SW 1271 (cell line): ENCODE measurements at places on chromosomes 5 and 9.

DNA sequence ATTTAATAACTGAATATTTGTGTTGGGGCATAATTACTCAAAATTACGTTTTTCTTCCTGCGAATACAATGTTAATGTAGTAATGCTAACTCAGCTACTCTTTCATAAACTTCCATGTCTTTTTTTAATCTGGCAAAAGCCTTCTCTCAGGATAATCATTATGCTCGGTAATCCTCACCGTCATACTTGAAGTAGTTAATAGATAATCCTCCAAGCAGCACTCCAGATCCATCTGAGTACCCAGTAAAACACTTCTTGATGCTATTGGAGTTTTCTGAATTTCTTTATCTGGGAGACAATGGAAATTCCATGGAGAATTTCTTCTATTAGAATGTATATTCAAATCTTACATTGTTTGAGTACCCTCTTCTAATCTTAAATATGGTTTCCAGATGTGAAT lies 34.3 kb downstream of the PARP8 start:
- no peak for DNase-seq

GRCh38 chr9:134061688-134062371 lies 6.0 kb downstream of the BRD3 start:
- no peak for DNase-seq

DNA sequence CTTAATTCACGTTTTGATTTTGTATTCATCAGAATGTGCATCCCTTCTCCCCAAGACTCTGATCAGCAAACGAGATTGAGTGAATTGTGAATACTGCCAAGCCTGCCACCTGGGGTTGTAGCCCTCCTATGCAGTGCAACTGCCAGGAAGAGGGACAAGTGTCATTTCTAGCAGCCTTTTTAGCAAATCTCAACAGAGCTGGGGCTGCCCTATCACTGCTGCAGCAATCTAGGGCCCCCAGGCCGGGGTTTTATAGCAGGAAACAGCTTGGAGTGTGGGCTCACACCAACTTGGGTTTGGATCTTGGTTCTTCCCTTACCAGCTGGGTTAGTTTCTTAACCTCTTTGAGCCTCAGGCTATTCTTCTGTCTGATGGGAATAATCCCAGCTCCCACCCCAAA lies 4.0 kb downstream of the CSF1R start:
- no peak for DNase-seq

DNA sequence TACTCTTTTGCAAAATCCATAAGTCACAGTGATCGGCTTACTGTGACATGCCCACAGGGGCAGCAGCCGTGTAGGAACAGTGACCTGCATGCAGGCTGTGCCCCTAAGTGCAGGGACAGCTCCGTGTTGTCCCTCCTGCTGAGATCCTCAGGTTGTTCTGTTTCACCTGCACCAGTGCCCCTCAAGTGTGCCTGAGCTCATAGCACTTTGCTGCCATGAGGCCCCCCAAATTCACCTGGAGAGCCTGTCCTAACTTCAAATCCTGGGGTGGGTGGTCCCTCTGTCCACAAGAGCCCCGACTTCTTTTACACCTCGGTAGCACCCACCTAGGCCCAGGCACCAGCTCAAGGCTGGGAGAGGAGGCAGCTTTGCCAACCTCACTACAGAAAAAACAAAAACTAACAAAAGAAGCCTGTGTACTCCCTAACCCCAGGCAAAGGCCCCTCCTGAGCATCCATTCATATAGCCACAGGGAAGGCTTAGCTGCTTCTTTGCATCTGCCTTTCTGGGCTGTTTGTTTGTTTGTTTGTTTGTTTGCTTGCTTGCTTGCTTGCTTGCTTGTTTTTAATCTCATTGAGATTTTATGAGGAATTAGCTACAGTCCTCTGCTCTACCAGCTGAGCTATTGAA lies 214.5 kb downstream of the AUH start:
- DNase-seq = no peak

GRCh38 chr5:122262103-122262502 lies 49.9 kb upstream of the SNCAIP start:
- DNase-seq = peak; percentile 28

GRCh38 chr5:146331423-146331822 lies 7.2 kb upstream of the POU4F3 start:
- no peak for DNase-seq

- DNase-seq = no peak
These were observed 13.7 kb downstream of the NOTCH1 start for GRCh38 chr9:136531904-136532798.

DNA sequence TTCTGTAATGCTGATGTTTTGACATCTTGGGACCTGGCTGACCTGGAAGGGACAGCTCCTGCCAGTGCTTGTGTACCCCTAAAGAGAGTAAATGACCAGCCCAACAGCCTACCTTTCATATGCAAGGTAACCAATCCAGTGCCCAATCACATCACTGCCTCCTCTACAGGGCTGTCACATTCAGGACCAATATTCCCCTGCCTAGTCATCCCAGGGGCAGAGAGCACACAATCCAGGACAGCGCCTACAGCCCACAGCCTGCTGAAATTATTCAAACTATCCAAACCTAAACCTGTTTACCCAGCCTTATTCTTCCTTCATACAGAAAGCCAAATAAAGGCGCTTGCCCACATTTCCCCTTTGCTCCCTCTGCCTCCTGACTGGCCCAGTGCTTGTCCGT lies 284.1 kb downstream of the CTNND2 start:
- DNase-seq = no peak

DNA sequence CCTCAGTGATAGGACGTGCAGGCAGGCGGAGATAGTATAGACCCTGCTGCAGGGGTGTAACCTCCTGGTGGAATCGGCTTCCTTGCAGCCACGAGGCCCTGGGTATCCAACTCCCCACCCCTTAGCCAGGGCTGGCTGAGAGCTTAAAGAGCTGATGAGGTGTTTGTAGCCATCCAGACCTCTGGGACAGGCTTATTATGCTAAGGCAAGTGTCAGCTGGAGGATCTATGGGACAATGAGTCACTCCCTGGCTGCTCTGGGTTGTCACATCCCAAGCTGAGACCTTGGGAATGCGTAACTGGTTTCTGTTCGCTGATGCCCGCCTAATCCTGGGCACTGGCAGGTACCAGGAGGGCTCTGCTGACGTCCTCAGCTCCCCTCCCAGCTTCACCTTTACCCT lies 38.9 kb downstream of the DAB2IP start:
- no peak for DNase-seq

GRCh38 chr5:140251527-140251973 lies 51.4 kb downstream of the PFDN1 start:
- peak; percentile 96 for DNase-seq

DNA sequence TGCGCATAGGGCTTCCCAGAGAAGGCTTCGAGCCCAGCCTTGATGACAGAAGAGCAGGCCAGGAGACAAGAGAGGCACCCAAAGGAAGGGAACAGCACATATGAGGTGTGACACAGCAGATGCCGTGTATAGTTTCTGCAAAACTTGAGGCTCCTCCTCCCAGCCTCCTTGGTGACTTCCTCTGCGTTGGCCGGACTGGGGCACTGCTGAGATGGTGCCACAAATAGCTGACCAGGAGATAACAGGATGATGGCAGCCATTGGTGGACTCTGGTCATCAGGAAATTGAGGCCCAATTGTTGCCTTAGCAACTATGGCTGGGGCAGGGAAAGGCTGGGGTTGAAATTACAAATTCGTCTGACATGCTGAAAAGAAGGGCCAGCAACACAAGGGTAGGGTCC lies 4.8 kb upstream of the ZNF79 start:
- no peak for DNase-seq

GRCh38 chr5:163079618-163080017 lies 357.8 kb upstream of the CCNG1 start:
- DNase-seq = no peak

DNA sequence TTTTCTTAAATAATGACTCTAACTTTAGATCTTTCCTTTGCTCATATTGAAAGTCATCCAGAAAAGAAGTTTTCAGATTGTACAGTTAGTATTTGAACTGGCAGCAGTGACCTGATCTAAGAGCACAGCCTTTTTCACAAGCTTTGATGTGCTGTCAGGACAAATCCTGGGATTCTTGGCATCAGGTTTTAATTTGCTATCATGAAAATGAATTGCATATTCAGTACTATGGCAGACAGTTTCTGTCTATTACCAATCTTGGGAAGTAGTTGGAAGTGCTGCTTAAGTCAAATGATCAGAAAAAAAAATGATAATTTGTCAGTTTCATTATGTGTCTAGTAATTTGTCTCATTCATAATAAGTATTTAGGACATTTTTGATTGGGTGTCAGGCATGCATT lies 925.6 kb upstream of the ARRDC3 start:
- no peak for DNase-seq

- no peak for DNase-seq
These were observed 161.9 kb upstream of the GAS1 start for GRCh38 chr9:87109231-87109631.

DNA sequence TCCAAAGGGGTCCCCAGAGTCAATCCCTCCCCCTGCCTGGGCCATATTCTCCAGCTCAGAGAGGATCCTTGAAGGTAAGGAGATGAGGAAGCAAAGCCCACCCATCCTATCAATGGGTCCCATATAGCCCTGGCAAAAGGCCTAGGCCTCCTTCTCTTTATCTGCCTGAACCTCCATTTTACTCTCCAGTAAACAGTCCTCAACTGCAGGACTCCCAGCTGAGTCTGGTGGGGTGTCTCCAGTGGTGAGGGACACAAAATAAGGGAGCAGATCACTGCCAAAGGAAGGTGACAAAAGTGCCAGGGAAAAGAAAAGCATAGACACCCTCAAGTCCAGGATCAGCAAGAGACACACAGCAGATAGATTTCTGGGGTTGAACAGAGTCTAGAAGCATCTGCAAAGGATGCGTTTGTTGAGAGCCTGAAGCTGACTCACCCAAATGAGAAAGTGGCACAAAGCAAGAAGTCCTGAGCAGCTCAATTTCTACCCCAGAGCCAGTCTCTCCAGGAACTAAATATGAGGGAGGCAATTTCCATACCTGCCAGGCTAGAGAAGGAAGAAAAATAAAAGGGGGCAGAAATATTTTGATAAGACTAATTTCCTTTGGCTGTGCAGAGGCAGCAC lies 2.7 kb upstream of the EBF1 start:
- DNase-seq = no peak

DNA sequence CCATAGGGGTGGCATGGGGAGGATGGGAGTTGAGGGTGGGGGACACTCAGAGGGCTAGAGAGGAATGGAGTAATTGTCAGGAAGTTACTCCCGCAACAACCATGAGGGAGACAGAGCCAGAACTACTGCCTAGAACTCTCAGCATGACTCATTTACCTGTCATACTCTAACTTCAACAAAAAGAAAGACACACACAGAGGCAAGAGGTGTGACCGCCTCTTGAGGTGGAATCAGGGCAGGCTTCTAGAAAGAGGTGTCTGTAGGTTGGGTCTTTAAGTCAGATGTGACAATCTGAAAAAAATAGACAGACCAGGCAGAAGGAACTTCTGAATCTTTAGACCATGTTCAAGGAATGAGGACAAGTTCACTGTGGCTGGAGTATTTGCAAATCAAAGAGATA lies 73.4 kb downstream of the GABBR2 start:
- no peak for DNase-seq

GRCh38 chr5:135651156-135651555 lies 72.4 kb upstream of the CXCL14 start:
- DNase-seq = no peak

DNA sequence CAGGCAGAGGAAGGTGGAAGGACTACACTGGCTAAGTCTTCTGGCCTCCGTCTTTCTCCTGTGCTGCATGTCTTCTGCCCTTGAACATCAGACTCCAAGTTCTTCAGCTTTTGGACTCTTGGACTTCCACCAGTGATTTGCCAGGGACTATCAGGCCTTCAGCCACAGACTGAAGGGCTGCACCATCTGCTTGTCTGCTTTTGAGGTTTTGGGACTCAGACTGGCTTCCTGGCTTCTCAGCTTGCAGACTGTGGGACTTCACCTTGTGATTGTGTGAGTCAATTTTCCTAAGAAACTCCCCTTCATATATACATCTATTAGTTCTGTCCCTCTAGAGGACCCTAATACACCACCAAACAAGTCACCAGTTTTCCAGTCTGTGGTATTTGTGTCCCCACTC lies 9.7 kb upstream of the ANKDD1B start:
- DNase-seq = no peak

DNA sequence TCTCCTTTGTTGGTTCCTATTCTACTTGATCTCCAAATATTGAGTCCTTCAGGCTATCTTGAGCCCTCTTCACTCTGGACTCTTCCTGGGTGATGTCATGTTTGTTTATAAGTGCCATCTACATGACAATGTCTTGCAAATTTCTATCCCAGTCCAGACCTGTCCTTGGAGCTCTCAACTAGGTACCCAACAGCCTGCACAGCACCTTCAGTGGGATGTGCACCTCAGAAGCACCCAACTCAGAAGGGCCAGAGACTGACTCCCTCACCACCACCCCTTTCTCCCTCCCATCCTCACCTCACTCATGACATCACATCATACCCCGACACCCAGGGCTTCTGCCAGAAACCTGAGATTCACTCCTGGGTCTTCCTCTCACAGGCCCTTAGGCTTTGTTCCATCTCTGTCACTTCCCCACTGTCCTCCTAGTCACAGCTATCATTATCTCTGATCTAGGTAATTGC lies 14.4 kb downstream of the TXN start:
- DNase-seq = no peak

GRCh38 chr9:93324191-93324834 lies 127.2 kb upstream of the FAM120A start:
- DNase-seq = no peak

DNA sequence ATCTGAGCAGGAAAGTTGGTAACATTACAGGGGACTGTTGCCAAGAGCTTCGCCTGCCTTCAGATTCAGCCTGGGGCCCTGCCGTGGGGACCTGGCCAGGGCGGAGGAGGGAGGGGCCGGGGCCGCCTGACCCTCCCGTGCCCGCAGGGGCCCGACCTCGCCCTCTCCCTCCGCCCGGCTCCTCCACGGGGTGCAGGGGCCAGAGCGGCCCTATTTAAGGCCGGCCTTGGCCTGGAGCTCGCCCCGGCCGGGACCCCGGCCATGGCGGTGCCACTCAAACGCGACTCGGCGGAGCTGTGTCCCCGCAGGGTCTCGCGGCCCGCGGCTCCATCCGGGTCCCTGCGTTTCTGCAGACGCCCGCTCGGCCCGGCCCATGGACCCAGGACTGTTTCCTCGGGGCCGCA lies 757 bp downstream of the TMEM250 start:
- no peak for DNase-seq

- DNase-seq = no peak
These were observed 62.5 kb downstream of the COL23A1 start for GRCh38 chr5:178527458-178528307.
